ENCODE measurements at places on chromosomes 2 and 18.

- DNase-seq = peak; percentile 23
Measured at GRCh38 chr2:175414882-175415487, 233.5 kb upstream of the ATP5MC3 start.

DNA sequence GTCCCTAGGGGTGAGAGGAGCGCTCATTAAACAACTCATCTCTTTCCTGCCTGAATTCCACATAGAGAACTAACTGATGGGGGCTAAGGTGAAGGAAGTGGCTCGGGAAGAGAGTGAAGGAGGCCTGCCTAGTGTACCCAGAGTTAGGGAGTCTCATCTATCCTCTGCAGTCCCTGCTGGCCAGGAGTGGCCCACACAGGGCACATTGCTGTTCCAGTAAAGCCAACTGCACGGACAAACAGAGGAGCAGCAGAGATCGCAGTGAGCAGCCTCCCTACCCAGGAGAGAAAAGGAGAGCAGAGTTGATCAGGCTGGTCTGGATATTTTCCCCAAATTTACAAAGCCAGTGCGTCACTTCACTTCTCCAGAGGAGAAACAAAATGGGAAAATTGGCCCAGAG lies 16.9 kb upstream of the FN1 start:
- no peak for DNase-seq

GRCh38 chr2:236360496-236360895 lies 96.3 kb upstream of the ASB18 start:
- DNase-seq = no peak

DNA sequence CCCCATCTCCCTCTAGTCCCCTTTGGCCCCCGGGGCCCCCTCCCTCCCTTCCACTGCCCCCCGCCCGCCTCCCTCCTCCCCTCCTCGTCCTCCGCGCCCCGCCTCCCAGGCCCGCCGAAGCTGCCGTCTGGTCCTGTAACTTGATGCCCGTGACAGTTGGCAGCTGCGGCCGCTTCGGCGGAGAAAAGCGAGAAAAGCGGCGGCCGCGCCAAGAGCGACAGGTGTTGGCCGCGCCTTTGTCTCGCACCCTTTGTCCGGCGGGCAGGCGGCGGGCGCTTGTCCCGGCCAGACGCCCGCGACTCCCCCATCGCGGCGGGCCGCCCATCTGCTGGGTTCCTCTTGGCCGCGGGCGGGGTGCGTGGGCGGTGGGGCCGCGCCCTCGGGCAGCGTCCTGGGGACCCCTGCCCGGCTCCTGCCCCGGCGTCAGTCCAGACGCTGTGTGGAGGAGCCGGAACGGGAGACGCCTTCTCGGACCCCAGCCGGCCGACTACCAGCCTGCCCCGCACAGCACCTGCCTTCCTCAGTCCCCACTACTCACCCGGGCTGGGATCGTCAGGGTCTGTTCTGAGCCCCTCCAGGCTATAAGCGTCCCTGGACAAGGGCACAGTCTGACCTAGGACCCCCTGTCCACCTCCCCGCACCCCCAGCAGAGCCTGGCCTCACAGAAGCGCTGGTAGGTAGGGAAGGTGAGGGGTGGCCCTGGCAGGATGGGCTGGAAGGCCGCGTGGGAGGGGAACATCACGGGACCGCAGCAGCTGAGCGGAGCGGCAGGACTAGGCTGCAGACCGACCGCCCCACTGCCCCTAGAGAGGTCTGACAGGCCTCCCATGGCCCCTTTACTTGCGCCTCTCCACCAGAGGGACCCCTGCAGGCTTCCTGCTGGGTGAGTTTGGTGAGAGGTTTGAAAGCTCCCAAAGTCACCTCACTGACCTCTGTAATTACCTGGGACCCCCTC lies 1.2 kb upstream of the HES6 start:
- no peak for DNase-seq

DNA sequence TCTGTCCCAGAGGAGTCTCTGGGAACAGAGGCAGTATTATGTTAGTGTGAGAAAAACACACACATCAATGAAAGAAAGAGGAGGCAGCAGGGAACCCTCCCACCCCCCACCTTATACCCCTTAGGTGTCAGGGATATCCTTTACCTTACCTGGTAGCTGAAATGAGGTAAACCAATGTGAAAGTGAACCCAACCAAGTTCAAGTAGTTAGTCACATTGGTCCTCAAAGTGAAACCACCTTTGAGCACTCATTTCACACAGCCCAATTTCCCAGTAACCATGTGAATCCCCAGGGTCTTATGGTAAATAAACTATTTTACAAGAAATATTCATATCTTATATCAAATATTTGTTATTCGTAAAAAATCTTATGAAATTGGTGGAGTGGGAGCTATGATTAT lies 377.8 kb downstream of the LRATD1 start:
- DNase-seq = no peak

- DNase-seq = no peak
Measured at GRCh38 chr2:20588918-20589871, 61.7 kb downstream of the HS1BP3 start.

- DNase-seq = no peak
Measured at GRCh38 chr2:188765522-188766470, 208.4 kb upstream of the COL3A1 start.

DNA sequence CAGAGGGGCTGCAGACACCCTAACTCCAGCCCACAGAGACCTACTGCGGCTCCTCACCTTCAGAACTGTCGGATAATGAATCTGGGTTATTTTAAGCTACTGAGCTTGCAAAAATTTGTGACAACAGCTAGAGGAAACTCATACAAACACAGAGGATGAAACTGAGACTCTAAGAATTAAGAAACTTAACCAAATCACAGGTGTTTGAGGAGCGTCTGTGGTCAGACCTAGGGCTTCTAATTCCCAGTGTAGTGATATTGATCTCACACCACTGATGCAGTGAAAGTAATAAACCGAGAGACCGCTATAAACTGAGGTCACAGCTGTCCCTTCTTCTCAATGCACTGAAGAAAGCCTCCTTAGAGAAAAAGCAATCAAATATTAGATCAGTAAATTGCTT lies 110.1 kb downstream of the RGPD3 start:
- no peak for DNase-seq

GRCh38 chr2:2681711-2682251 lies 350.7 kb upstream of the MYT1L start:
- DNase-seq = no peak

DNA sequence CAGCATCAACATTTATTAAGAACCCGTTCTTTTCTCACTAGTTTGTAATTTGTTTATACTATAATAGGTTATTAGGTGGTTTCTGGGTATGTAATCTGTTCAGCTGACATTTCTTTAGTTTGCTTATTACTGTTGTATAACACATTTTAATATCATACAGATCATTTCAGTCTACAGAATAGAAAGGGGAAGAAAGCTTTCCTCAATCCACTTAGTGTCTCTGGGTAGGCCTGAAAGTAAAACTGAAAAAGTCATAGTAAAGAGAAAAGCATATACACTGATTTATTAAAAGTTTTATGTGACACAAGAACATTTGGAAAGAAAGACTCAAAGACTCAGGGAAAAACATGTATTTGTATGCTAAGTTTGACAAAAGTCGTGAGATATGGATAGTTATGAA lies 16.8 kb upstream of the KCNJ3 start:
- DNase-seq = no peak

- DNase-seq = no peak
Measured at GRCh38 chr18:76497021-76497420, 2.0 kb upstream of the ZNF516 start.

GRCh38 chr2:238731961-238732360 lies 115.9 kb upstream of the TWIST2 start:
- DNase-seq = no peak

- DNase-seq = no peak
Measured at GRCh38 chr2:164032995-164033394, 297.2 kb upstream of the FIGN start.

DNA sequence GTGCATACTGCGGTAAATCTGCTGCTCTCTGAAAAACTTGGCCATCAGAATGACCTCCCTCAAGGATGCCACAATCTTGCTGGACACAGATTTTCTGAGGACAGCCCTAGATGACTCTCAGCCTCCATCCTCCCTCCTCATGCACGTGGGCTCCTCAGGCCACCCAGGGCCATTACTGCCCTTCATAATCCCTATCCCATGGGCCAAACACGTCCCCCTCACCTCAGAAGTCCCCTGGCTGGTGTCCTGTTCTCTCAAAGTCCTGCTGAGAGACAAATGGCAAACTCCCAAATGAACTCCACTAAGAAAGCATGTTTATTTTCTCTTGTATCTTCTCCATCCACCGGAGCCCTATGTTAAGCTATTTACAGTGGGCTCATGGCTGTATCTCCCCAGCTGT lies 125.7 kb downstream of the MRO start:
- DNase-seq = no peak

- DNase-seq = no peak
Measured at GRCh38 chr18:49667462-49667861, 105.6 kb downstream of the LIPG start.

DNA sequence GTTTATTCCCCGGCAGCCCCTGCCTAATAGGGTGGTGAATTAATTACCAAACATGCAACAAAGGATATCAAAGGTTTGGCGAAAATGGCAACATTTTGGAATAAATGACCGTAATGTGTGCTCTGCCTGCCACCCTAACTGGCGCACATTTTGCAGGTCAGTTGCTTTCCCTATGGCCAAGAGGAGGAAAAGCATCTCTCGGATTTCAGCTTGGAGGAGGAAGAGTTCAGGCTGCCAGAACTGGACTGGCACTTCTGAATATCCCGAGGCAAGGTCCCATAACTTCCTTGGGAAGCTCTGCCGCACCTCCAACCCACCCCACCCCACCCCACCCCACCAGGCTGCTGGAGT lies 37.1 kb downstream of the SLC25A52 start:
- no peak for DNase-seq

- DNase-seq = no peak
Measured at GRCh38 chr2:196802401-196802800, 2.9 kb upstream of the GTF3C3 start.

DNA sequence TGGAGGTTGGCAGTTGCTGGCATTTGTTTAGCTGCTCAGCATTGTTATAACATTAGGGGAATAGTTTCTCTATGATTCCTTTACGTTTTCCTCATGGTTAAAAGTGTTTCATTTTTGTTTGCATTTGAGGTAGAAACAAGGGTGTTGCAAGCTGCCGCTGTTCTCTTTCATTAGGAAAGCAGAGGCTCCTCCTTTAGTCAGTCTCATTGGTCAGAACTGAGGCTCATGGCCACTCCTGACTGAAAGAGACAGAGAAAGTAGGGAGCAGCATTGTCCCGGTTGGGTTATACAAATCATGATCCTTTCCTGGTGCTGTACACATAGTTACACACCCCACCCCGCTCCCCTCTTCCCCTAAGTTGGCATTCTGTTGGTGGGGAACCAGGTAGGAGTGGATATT lies 59.8 kb upstream of the PTH2R start:
- DNase-seq = no peak

DNA sequence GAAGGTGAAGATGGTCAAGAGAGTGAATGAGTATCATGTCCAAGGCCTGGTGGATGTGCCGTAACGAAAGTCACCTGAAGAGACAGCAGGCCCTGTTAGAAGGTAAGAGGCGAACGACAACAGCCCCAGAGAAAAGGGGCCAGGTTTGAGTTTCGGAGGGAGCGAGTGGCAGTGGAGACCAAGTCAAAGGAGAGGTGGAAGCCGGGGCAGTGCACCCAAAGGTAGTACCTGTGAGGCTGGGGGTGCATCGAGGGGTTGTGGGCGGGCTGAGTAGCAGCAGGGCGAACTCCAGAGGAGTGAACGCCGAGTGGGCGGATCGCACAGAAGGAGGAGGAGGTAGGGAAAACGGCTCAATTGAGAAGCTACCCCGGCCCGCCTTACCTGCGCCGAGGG lies 358 bp downstream of the USP37 start:
- DNase-seq = peak; percentile 45

GRCh38 chr2:60533101-60534051 lies 20.1 kb downstream of the BCL11A start:
- DNase-seq = no peak

DNA sequence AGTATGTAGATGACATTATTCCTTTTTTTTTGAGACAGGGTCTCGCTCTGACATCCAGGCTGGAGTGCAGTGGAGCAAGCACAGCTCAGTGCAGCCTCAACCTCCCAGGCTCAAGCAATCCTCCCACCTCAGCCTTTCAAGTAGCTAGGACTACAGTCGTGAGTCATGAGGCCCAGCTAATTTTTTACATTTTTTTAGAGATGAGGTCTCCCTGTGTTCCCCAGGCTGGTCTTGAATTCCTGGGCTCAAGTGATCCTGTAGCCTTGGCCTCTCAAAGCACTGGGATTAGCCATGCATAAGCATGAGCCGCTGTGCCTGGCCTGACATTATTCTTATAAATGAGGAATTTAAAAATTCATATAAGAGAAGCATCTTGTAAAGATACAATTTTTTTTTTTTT lies 86.9 kb downstream of the FAM117B start:
- DNase-seq = no peak

- DNase-seq = peak; percentile 38
Measured at GRCh38 chr2:96528006-96528699, 8.4 kb upstream of the ARID5A start.

DNA sequence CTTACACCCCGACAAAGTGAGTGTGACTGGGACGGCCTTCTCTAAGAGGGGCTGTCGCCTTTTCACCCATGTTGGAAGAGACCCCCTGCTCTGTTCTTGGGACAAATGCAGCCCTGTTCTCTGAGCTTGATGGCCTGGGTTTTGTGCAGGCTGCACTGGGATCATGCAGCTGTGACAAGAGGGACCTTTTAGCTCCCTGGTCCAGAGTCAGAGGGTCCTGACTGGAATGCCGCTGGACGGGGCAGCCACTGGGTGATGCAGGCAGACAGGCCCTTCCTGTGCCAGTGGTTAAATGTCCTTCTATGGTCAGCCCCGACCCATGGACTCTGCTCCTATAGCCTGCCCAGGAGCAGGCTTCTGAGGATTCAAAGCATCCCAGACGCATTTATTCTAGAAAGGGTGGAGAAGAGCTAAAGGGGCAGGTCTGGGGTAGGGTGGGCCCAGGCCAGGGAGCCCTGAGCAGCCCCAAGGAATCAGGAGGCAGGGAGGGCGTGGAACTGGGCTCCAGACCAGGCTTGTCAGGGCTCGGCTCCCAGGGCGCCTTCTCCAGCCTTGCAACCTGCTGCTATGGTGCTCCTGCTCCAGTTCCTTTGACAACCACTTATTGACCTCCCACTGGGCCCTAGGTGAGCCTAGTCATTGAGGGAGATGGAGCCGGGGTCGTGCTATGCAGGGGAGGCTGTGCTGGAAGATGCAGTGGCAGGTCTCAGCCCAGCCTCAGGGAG lies 277.9 kb upstream of the HS6ST1 start:
- DNase-seq = no peak

DNA sequence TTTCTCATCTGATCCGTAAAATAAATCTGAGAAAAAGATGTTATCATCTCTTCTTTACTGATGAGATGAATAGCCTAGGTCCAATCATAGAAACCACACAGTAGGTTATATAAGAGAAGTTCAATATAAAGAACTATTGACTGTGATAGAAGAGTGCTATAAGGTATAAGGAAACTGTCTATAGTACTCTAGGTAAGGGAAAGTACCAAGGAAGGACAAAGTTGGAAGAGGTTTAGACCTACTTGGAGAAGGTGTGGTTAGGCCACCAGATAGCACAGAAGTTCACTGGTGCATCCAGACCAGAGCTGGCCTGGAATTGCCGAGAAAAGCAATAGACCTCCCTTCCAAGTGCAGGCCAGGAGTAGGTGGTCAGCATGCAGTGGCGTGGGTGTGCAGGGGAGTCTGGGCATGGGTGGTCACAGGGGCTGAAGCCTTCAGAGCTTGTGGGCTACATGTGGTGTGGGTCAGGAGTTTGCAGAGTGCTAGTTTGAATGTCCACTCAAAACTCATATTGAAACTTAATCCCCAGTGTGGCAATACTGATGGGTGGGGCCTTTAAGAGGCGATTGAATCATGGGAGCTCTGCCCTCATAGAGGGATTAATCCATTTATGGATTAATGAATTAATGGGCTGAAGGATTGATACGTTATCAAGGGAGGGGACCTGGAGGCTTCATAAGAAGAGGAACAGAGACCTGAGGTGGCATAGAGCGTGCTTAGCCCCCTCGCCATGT lies 86.3 kb downstream of the ALPK2 start:
- no peak for DNase-seq

Data from substantia nigra (tissue), 51 donors.